ENCODE measurements at places on chromosomes 6 and 20.

DNA sequence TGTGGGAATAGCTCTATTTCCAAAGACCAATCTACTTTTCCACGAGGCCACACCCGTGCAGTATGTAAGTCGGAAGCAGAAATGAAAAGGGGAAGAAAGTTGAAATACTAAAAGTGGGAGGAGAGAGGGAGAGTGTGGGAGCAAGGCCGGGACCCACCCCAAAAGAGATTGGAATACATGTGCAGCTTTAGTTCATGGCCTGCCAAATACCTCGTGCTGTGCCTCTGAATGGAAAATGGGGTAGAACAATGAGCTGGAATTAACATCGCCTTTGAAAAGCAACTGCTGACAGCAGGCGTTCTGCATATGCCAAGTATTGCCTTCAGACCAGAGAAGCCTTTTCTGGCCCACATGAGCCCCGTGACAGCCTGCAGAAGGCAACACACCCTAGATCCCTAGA lies 155.6 kb downstream of the CD83 start:
- DNase-seq: no peak

DNA sequence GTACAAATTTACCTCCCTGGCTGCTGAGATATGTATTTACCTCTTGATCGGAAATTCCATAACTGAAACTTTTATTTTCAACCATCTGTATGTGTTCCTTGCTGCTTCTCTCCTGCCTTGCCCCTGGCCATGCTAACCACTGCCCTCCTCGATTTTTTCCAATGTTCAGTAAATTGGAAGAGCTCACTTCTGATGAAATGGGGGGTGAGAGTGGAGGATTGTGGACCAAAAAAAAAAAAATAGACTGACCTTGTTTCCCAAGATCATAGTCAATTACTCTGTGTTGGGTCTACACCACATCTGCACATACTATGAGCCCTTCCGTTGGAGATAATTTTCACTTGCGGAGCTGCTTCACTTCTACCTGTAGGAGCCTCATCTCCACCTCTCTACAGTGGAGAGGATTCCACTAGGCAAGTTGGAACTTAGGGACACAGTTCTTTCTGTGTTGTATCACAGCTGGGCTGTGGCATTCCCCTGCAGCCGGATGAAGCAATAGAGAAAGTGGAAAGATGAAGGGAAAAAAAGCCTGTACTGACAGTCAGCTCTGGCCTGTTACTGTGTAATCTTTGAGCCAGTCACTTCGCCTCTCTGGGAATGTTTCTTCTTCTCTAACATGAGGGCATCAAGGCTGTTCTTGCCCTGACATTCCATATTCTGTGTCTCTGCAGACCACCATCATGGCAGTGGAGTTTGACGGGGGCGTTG lies 1.6 kb downstream of the PSMB9 start:
- no peak for DNase-seq

DNA sequence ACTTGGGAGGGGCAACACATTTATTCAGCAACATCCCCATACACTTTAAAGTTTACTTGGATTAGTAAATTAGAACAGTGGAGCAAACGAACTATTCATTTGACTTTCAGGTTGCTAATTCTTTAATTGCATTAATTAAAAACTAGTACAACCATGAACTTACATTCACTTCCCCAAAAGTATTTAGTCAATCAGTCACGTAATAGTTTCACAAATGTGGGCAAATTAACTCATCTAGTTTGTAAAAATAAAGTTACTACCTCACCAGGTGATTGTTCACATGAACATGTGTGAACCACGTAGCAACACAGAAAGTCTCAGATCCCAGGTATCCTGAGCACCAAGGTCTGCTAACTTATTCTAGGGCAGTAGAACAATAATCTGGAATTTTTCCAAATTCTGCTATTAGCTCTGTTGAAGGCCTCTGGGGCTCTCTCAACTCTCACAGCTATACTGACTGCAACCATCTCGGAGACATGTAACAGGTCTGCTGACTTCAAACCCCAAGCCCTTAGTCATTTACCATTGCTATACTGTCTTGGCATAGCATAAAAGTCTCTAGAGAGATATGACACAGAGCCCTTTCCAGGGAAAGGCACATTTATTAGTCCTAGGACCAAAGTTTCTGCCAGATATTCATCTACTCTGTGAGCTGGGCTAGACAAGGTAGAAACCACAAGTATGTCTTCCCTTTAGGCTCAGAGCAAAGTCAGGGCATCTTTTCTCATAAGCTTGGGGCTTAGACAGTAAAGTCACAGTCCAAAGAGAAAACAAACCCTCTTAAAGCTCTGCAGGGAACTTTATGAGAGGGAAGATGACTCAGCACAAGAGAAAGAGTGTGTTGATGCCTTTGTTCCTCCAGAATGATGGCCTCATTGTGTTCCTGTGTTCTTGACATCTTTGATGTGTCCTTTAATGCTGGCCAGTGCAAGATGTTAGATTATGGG lies 50.9 kb upstream of the CCDC28A start:
- DNase-seq: no peak

DNA sequence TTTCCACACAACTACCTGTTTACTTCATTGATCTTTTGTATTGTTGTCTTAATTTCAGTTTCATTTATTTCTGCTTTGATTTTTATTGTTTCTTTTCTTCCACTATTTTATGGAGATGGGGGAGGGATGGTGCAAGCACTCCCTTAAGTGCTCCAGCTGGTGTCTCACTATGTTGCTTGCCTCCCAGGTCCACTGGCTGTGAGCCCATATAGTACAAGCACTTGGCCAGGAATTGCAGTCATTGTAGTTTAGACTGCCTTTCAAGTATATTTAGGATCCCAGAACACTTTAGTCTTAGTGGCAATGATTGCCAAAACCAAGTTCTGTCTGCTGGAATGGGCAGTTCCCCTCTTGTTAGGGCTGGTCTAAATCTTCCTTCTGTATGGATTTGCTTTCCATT lies 34.9 kb upstream of the MAN1A1 start:
- DNase-seq: no peak

GRCh38 chr6:18395856-18396197 lies 8.7 kb downstream of the RNF144B start:
- DNase-seq: no peak

GRCh38 chr20:24420567-24420966 lies 48.9 kb upstream of the SYNDIG1 start:
- no peak for DNase-seq

GRCh38 chr6:158040051-158040803 lies 58.6 kb downstream of the SYNJ2 start:
- no peak for DNase-seq

DNA sequence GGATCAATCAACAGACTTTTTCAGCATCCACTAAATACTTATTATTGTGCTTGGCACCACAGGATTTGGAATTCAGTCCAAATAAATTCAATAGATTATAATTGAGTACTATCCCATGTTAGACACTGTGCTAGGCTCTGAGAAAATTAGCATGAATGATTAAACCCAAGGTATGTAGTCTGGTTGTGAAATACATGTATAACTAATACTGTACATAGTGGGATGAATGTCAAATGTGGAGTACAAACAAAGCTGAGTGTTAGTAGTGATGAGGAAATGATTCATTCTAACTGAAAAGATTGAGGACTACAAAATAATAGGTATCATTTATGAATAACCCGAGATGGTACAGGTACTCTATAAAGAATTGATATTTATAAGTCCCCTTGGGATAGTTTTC lies 111.9 kb upstream of the FLRT3 start:
- no peak for DNase-seq

- DNase-seq: no peak
Observed at GRCh38 chr6:38973178-38974057, 75.2 kb upstream of the GLP1R start.

DNA sequence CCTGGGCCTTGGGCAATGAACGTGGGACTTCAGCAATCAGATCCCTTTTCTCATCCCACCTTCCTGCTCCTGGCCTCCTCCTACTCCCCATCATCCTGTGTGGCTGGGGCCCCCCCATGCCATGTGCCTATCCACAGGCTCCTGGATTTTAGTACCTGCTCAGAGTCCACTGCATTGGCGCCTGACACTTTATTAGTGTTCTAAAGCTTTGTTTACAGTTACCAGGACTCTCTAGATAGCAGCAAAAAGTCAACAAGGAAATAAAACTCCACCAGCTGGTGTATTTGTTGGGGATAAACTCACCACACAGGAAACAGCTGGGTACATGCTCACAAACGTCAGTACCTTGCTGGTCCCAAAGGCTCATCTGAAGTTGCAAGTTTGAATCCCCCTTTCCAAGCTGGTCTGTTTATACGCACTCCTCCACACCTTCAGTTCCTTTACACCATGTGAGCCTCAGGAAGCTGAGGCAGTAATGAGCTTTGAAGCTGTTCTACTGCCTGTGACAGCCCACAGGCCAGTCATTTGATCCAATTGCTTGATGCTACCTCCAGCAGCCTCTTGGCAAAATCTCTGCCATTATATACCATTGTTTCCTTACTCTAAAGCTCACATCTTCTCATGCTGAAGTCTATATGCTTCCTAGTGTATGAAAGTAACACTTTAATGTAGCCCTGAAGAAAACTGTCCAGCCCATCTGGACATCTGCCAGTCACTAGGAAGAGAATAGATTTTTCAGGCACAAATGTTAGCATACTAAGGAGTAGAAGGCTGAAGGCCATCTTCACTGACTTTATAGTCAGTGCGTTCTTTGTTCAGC lies 76.6 kb downstream of the ANKEF1 start:
- DNase-seq: no peak

- DNase-seq: no peak
Observed at GRCh38 chr20:33883164-33883563, 72.0 kb downstream of the CHMP4B start.

DNA sequence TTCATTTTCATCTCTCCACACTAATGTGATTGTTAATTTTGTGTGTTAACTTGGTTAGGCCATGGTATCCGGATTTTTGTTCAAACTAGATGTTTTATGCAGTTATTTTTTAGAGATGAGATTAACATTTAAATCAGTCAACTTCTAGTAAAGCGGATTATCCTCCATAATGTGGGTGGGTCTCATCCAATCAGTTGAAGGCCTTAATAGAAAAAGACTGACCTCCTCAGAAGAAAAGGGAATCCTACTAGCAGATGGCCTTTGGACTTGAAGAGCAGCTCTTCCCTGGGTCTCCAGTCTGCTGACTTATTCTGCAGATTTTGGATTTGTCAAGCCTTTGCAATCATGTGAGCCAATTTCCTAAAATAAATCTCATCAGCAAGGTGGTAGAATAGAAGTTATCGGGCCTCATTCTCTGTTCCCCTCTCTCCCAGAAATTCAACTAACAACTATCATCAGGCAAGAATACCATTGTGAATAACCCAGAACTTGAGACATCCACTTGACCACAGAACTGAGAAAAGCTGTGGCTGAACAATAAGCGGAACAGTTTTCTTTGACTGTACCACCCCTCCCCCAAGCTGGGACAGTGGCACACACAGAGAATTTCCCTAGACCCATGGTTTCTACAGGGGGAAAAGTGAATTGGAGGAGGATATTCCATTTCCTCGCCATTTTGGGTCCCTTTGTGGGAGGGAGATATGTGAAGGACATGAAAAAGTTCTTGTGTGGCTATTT lies 323.0 kb downstream of the UTRN start:
- no peak for DNase-seq

DNA sequence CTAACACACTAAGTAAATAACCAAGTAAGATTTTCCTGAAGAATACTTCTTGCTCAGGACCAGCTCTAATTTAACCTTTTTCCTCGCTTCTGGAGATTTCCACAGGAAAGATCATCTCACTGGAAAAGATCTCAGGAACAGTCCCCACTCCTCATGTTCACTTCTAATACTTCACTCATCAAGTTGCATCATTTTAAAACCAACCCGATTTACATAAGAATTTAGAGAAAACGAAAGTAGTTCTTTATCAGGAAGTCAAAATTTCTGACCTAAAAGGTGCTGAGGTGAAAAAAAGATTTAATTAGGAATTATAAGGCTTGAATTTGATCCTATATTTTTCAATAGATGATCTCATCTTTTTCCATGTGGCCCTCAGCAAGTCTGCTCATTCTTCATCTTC lies 46.6 kb upstream of the PKHD1 start:
- DNase-seq: no peak

DNA sequence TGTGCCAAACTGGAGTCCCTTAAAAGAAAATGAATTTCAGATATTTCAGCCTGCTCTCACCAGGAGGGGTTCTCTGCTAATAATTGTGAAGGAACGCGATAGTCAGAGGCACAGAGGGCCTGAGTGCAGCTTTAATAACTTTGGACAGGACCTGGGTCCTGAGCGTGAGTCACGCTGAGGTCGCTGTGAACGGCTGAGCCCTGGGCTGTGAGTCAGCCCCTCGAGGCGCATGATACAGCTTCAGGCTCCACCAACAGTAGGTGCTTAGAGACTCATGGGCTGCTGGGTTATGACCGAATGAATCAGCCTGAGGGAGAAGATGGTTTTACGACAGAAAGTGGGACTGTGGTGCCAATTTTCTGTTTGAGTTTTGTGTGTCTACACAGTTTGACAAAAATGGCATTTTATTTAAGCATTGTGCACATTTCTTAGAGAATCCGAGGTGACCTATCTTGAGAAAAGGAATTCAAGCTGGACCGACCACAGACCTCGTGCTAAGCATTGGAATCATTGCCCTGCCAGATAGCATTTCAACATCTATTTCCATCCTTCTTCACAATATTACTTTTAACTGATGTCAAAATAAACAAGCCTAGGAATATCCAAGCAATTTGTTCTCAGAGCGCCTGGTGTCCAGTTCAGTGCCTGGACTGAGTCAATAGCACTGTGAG lies 183.0 kb downstream of the THBS2 start:
- DNase-seq: no peak

- DNase-seq: no peak
Observed at GRCh38 chr20:32218156-32218900, 10.6 kb downstream of the POFUT1 start.

DNA sequence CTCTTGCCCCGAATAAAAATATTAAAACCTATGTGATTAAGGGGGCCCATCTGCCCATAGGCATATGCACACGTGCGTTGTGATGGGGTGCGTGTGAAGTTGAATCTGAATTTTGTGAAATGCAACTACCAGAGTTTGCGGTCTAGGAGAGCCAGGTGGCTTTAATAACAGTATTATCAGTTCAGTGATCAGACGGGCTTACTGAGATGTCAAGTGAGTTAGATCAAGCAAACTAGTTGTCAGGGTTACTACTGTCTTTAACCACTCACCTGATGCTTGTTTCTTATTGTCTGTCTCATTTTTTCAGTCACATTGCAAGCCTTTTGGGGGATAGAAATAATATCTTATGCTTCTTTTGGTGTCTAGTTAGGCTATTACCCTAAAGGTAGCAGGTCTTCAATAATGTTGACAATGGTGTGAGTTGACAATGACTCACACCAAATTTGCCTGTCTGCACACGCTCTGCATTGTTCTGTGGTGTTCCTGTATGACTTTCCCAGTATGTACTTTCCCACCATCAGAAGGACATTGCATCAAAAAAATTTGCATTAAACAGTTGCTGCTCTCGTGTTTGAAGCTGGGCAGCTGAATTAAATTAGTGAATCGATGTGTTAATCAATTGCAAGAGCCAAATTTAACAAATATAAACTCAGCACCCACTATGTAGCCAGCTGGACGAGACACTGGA lies 103.1 kb upstream of the NAA20 start:
- no peak for DNase-seq

GRCh38 chr20:24491041-24491756 lies 21.8 kb downstream of the SYNDIG1 start:
- no peak for DNase-seq

- DNase-seq: no peak
Observed at GRCh38 chr6:30861257-30862048, 22.9 kb upstream of the DDR1 start.

Data from neuronal stem cell (in vitro differentiated cells).